NCI-H2227 treated with DMSO at 0.1 percent for 48 hours (cell line): ENCODE measurements at places on chromosomes 12 and 14.

DNA sequence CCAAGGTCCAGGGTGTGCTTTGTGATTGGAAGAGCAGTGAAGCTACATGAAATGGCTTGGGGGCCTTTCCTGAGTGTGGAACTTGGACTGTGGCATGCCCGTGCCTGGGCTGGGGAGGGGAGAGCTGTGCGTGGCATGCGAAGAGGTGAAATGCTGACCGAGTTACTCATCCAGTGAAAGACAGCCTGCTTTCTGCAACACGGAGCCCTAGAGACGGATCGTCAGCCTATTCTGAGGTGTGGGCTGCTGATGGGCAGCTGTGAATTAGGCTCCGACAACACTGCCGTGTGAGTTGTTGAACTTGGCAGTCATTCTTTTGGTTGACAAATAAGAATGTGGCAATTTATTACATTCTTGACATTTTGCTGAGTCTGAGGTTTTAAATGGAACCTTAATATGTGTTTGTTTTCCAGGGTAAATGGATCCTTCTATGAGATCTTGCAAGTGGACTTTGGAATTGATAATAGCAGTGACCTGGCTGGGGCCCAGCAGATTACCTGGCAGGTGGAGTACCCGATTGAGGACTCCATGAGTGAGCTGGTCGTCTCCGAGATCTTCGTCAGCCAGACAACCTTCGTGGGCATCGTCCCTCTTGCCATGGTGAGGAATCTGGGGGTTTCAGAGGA lies 453.9 kb downstream of the AACS start:
- no peak for DNase-seq

DNA sequence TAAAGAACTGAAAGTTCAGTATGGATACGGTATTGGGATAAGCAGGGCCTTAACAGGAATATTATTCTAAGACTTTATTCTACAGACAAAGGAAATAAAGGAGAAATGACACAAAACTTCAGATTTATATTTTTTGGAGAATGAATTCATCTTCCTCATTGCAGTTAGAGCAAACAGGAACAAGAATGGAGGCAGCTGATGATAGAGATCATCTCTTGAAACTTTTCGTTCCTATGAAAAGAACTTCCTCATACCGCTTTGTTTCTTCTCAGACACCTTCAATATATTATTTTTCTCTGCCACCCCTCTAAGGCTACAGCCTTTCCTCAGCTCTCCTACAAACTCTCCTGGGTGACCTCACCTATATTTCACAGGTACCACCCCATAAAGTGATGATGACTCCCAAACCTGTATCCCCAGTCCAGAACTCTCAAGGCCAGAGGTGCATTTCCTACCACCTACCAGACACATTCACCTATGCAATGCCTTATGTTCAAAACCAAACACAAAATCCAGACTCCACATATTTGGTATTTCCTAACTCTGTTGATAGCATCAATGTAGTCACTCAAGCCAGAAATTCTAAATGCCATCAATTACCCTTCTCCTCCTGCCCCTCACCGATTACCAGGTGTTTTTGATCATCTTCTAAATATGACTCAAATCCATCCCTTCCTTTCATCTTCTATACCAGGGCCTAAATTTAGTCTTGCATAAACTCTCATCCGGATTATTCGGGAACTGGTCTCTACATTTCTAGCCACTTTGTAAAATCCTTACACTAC lies 7.4 kb downstream of the MAP4K5 start:
- DNase-seq = no peak

DNA sequence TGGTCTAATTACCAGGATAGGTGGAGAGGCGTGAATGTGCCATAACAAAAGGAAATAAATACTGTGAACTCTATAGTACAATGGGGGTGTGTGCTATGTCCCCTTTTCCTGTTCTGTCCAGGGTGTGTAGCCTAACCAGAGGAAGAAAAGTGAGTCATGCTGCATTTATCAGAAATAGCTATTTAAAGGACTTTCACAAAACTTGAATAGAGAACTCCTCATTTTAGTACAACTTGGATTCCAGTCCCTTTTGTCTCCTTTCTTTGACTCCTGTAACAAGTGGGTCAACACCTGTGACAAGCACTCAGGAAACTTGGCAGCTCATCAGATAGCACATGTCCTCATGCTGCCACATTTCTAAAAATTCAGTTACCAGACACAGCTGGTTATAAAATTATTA lies 123.4 kb downstream of the CCDC91 start:
- DNase-seq = no peak

DNA sequence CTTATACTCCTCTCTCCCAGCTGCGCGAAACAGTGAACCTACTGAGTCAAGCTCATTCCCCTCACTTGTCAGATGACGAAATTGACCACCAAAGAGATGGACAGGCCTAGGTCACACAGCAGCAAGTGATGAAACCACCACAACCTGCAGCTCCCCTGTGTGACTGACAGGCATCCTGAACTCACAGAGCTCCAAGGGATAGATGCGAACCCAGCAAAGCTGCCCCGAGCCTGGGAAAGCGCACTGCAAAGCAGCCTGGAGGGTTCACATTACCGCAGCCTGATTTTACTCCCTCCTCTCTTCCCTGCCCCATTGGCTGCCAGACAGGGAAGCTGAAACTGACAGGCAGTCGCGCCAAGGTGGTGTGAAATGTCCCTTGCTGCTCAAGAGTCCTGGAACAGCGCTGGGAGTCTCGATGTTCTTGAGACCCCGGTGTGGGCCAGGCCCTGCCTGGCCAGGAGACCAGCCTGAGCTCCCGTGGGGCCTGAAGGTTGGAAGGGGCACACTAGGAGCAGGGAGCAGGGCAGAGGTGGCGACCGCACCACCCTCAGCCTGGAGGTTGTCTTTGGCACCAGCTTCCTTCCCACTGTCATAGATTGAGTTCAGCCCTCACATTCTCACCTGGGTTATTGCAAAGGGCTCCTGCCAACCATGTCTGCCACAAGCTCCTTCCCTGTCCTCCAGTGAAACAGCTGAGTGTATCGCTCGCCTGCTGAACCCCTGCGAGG lies 36.3 kb downstream of the SNRNP35 start:
- no peak for DNase-seq

DNA sequence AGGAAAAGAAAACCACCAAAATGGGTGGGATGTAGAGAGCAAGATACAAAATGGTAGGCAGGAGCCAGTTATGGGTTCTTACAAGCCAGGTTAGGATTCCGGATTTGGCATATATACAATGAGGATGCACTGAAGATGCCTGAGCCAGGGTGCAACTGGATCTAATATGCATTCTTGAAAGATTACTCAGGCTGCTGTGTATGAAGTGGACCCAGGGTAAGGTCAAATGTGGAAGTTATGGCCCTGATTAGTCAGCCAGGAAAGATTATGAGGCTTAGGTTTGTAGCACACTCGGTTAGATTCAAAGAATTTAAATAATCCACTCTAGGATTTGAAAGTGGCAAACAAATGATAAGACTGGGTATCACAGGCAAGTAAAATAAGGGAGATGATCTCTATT lies 1750.7 kb upstream of the FLRT2 start:
- DNase-seq = no peak

GRCh38 chr12:53766881-53767280 lies 15.1 kb upstream of the CISTR start:
- DNase-seq = no peak

- DNase-seq = no peak
Measured at GRCh38 chr14:95250140-95250769, 69.5 kb downstream of the CLMN start.
